ENCODE measurements at places on chromosomes 6 and 20.

- no peak for DNase-seq
Measured at GRCh38 chr6:14456941-14457340, 339.4 kb downstream of the CD83 start.

DNA sequence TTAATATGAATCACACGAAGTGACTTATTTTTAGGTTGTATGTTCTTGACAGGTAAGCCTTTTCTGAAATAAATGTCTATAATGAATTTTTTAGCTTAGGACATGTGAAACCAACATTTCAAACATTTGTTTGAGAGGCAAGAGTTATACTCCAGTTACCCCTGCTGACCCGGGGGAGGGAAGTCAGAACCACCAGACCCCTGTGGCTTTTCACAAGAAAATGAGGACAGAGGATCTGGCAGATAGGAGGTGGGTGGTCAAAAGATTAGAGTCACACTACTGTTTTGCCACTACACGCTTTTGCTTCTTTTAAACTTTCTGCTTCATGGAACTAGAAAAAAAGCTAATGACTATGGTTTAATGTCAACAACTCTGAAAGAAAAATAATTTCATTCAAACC is 27.5 kb upstream of the ADGRF4 start:
- no peak for DNase-seq

- DNase-seq, result no peak
Measured at GRCh38 chr6:1997702-1998101, 247.7 kb downstream of the GMDS start.

- DNase-seq, result no peak
Measured at GRCh38 chr20:6533761-6534479, 233.6 kb upstream of the BMP2 start.

GRCh38 chr6:26267083-26267589 is 97.9 kb upstream of the BTN3A2 start:
- DNase-seq, result no peak

DNA sequence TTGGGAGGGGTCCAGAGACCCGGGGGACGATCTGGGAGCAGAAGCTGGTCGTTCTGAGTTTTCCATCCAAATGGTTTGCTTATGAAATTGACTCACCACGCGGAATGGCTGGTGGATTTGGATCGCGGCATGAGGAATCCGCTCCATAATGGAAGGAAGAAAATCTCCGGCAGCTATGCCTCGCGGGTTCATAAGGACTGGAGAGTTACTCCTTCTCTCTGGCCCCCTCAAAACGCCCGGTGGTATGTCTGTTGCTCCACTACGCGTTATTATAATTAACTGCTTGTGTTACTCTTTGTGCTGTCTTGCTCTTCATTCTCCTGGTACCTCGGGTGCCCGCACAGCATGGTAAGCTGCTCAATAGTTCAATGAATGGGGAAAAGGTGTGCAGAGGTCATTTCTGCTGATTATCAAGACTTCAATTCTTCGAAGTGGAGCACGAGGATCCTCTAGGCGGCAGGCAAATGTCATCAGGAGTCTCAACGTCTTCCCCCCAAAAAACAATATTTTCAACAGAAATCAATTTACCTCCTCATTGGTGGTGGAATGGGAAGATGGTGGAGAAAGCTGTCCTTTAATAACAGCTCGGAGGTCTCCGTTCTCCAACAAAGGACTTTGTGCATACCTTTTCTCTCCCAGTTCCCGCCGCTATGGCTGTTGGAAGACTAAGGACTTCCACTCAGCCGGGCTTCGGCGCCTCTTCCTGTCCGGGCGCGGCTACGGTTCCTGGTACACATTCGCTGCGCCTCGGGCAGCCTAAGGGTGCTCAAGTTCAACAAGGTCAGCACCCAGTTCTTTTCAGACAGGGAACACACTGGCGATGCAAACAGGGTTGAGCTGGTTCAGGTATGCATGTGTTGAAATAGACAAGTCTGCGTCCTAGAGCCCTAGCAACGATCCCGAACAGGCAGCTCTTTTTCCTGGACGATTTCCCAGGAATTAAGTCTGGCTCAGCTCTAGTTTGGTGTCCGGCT is 9.2 kb upstream of the PRSS16 start:
- no peak for DNase-seq

- DNase-seq, result no peak
Measured at GRCh38 chr6:145327586-145327985, 407.7 kb downstream of the EPM2A start.

DNA sequence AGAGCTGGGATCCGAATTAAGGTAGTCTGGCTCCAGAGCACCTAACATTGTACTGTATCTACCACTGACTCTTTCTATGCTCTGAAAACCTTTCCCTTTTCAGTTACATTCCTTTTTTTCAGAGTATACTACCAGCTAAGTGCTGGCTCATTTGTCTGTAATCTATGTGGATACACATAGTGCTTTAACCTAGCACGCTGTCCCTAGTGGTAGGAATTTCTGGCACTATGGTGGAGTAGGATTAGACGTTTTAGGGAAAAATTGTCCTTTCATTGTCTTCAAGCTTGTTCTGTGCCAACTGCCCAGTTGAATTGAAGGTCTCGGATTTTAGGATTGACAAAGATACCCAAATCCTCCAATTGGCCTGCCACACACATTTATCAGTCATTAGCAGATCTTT is 259.1 kb upstream of the FERMT1 start:
- DNase-seq, result no peak

GRCh38 chr20:39632176-39632575 is 670.0 kb downstream of the DHX35 start:
- DNase-seq, result no peak

- DNase-seq, result no peak
Measured at GRCh38 chr6:112592159-112592558, 245.0 kb downstream of the RFPL4B start.

DNA sequence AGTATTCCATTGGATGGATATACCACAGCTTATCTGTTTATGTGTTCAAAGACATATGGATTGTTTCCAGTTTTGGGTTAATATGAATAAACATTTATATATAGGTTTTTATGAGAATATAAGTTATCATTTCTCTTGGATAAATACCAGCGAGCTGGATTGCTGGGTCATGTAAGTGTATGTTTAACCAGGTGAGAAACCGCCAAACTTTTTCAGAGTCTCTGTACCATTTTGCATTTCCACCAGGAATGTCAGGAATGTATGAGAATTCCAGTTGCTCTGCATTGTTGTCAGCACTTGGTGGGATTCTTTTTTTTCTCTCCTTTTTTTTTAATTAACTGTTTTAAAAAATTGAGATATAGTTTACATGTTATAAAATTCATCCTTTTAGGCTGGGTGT is 52.1 kb downstream of the PHF20 start:
- no peak for DNase-seq

DNA sequence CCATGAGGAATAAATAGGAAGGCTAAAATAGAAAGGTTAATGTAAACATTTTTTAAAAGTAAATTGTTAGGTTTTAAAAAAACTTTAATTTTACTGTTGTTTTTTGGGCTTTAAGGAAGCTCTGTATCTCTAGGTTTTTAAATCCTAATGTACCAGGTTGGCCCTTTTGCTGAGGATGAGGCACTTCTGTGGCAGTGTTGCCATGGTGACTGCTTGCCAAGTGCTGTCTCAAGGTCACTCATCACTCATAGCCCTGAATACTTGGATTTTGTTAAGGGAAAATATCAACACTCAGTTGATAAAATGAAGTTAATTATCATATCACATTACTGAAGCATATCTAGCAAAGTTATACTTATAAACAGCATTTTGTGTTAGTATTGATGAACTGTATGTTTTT is 50.2 kb downstream of the NCOA3 start:
- DNase-seq, result no peak

- peak; percentile 30 for DNase-seq
Measured at GRCh38 chr6:30060606-30061091, 416 bp upstream of the POLR1H start.

DNA sequence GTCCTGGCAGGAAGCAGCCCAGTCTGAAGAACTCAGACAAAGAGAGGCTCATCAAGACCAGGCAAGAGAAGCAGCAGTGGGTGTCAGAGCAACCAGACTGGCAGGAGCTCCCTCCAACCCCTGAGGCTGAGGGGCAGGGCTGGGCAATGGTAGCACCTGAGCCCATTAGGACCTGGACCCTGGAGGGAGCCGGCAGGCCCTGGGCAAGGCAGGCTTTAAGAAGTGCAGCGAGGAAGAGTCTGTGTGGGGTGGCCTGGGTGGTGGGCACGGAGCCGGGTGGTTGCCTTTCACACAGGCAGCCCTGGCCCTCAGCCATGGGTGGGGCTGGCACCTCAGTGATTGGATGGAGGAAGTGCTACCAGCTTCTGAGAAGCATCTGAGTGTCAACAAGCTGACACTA is 33.1 kb upstream of the IRF4 start:
- no peak for DNase-seq

DNA sequence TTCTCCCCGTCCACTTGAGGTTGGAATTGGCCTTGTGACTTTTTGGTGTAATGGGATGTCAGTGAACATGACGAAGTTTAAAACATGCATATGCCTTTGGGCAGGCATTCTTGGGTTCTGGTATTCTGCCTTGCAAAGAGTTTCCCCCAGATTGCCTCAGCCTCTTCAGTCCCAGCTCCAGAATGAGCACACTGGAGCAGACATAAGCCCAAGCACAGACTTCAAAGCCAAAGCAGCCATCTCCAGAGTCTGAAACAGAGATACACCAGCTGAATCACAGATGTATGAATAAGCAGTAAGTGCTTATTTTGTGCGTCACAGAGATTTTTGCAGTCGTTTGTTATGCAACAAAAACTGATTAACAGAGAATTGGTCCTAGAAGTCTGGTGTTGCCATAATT is 546.0 kb downstream of the FRK start:
- DNase-seq, result no peak

GRCh38 chr6:170134031-170134470 is 156.8 kb downstream of the DLL1 start:
- no peak for DNase-seq

- DNase-seq, result no peak
Measured at GRCh38 chr6:105273589-105273988, 93.8 kb upstream of the POPDC3 start.

- no peak for DNase-seq
Measured at GRCh38 chr20:16520154-16520553, 53.1 kb downstream of the KIF16B start.

DNA sequence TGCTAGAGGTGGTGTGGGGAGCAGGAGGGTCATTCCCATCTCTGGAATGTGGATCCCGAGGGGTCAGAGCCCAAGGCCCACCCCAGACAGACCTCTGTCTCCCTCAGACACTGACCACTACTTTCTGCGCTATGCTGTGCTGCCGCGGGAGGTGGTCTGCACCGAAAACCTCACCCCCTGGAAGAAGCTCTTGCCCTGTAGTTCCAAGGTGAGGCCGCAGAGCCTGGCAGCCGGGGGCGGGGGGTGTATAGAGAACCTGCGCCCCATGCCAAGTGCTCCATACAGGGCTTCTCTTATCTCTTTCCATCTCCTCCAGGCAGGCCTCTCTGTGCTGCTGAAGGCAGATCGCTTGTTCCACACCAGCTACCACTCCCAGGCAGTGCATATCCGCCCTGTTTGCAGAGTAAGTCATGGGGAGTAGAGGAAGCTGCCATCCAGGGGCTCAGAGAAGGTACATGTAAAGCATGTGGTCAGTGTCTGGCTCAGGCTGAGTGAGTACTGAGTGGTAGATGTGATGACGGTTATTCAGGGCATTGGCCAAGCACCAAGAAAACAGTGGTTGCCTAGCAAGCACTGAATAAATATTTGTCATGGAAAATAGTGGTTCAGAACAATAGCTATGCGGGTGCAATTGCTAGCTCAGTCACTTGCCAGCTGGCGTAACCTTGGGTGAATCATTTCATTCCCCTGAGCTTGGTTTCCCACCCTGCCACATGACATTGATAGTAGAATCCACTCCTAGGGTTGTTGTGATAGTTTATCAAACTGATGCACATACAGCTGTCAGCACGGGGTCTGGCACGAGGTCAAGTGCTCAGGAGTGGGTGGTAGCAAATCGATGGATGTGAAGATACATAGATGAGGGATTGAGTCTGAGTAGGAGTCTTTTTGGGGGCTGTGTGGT is 3.5 kb downstream of the PIGT start:
- no peak for DNase-seq

DNA sequence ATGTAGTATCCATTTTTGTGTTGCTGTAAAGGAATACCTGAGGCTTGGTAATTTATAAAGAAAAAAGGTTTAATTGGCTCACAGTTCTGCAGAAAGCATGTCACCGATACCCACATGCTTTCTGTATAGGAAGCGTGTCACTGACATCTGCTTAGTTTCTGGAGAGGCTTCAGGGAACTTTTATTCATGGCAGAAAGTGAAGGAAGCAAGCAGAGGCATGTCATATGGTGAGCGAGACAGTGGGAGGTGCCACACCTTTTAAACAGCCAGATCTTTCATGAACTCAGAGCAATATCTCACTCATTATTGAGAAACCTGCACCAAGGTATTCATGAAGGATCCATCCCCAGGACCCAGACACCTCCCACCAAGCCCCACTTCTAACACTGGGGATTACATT is 3.5 kb downstream of the SUMO4 start:
- no peak for DNase-seq

- no peak for DNase-seq
Measured at GRCh38 chr20:11301699-11302098, 616.0 kb upstream of the BTBD3 start.

- no peak for DNase-seq
Measured at GRCh38 chr6:158770533-158771330, 48.4 kb downstream of the EZR start.

DNA sequence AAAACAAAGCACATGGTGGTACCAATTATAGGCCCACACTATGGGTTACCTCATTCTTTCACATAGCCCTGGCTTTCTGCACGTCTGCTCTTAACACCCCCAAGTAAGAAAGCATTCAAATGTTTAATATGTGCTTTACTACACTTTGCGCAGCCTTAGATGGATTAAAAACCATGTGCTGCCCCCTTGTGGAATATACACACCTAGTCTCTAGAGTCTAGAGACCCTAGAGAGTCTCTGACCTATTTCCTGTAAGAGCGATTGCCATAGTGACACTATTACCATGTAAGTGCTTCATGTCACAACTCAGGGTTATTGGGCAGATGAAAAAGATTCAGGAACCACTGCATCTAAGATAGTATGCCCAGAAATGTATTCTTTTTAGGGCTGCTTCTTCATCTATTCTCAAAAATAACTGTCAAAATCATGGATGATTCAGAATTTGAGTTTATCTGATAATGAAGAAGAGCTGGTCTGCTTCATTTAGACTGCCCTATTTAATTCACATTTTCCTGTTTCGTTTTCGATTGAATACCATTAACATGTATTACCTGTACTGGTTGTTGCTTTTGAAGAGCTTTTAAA is 186.3 kb downstream of the ADGB start:
- peak; percentile 62 for DNase-seq

DNA sequence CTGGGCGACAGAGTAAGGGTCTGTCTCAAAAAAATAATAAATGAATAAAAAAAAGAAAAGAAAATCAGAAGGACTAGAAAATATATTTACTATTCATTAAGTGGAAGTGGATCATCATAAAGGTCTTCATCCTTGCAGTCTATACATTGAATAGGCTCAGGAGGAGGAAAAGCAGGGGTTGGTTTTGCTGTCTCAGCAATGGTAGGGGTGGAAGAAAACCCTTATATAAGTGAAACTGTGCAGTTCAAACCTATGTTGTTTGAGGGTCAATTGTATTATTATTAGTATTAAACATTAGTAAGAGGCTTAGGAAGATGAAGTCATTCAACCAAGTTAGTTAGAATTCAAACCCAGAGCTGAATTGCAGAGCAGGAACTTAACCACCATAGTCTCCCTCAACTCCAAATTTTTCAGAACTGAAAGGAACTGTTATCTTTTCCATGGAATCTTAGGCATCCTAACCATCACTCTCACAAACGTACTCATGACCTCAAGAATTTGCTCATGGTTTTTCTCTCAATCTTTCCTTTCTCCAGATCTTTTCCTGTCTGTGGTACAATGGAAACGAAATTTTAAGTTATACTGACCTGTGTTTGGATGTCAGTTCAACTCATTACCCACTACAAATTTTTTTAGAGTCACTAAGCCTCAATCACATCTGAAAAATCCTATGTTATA is 7.7 kb upstream of the SMIM13 start:
- DNase-seq, result no peak

Data from T-helper 2 cell (primary cell).